ENCODE measurements at places on chromosomes 1 and 21.
A peak's percentile ranks its signal among the peaks of the same experiment; 100 is the strongest.

DNA sequence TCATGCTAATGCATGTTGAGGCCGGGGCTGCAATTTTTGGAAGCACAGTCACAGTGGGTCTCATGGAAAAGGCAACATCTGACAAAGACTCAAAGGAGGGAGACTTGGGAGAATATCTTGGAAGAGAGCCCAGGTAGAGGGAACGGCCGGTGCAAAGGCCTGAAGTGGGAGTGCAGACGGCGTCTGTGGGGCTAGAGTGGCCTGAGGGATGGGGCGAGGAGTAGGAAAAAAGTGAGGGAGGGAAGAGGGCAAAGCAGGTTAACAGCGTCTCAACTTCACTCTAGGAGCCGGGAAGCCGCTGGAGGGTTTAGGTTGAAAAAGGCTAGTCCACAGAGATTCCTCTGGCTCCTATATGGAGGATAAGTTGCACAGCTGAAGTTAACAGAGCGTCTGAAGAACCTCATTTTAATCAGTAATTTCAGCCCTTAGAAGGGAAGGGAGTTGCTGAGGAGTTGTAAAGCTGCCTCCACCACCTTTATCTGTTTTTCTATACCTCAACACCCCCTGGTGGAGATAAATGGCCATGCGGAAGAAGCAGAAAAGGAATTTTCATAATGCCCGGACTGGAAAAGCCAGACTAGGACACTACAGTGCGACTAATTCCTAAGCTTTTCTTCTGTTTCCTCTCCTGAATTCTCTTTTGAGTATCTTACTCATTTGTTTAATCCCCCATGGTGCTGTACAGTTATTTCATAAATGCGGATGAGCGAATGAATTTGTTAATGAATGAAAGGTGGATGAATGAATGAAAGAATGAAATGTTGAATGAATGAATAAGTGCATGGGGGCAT, 78.7 kb upstream of the ZNF281 start:
- no peak for DNase-seq

DNA sequence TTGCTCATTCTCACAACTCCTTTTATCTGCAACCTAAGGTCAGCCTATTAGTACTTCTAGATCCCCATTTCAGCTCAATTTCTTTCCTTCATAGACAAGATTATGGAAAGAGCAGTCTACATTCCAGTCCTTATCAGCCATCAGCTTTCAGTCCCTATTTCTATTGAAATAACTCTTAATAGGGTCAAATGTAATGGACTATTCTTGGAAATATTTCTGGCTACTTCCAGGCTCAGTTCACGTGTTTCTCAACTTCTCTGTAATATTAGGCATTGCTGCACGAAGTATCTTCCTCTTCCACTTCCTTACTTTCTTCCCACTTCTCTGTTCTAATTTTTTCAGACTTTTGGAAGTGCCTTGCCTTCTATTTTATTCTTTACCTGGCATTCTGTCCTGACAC, 232.9 kb upstream of the USP25 start:
- no peak for DNase-seq

DNA sequence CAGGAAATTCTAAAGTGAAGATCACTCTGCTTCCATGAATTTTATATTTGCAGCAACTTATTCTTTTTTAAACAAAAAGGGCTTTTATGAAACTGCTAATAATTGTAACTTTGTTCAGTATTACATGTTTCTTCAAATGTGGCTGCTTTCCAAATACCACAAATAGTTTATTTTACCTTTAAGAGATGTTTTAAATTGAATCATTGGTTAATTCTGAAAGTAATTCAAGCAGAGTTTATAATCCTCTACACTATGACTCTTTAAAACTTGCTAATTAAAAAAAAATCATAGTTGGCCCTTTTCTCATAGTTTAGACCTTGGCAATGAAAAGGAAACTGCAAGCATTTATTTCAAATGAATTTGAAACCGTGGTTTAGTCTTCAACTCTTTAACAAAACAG, 59.6 kb downstream of the SDCCAG8 start:
- DNase-seq, result no peak

GRCh38 chr21:37968744-37969143, 52.5 kb upstream of the KCNJ6 start:
- DNase-seq, result no peak

DNA sequence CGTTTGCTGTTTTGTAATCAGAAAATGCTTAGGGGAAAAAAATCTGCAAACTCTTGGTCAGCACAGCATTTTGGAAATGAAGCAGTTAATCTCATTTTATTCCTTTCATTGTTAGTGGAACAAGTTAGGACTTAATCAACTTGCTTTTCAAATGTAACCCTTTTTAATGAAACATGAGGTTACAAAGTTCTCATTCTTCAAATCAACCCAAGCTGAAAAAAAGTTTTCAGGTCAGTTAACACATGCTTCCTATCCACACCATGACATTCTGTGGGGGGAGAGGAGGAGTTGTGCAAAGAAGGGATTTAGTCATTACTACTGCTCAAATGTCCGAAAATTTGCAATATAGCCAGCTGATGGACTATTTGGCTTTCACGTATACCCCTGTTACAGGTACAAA, 283.2 kb upstream of the LYPLAL1 start:
- no peak for DNase-seq

GRCh38 chr1:4853904-4854303, 199.5 kb downstream of the AJAP1 start:
- DNase-seq, result no peak

DNA sequence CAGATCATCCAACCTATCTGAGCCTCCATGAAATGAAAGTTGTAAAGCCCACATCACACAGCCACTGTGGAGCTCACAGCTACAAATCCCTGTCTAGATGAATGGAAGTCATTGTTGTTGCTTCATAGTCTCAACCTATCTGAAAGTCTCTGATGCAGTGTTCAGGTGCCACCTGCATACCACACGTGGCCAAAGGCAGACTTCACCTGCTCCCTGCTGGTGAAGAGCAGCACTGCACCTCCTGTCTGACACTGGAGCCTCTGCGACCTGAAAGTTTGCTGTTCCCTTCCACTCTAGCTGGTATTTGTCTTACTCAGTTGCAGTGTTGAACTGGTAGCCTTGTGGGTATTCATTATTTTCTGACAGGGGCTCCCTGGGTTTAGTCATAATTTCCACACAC, 18.4 kb downstream of the LORICRIN start:
- DNase-seq, result no peak

- DNase-seq, result no peak
Observed at GRCh38 chr1:54335011-54335754, 71.0 kb downstream of the SSBP3 start.

DNA sequence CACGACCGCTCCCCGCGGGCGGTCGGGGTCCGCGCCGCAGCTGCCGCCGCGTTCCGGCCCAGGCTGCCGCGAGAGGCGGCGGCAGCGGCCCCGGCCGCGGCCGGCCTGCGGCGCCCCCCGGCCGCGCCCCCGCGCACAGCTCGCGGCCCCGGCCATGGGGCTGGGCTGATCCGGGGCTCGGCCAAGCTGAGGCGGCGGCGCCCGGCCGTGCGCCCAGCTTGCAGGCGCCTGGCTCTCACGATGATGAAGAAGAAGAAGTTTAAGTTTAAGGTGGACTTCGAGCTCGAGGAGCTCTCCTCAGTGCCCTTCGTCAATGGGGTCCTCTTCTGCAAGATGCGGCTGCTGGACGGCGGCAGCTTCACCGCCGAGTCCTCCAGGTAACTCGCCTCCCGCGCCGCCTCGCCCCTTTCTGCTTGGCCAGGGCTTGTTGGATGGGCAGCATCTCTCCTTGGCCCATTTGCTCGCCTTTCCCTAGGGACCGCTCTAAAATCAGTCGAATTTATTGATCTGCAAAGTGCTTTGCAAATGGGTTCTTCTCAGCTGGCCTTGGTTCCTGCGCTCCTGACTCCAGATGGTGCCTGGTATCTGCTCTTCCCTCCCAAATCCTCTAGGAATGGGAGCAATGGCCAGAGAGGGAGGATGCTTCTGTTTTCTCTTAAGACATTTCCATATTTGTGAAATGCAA, 431 bp downstream of the EEIG2 start:
- peak; percentile 4 for DNase-seq

GRCh38 chr1:244941121-244941520, 76.8 kb upstream of the HNRNPU start:
- no peak for DNase-seq
